Hepatic stellate cell (primary cell): ENCODE measurements at places on chromosomes 2 and 18.

DNA sequence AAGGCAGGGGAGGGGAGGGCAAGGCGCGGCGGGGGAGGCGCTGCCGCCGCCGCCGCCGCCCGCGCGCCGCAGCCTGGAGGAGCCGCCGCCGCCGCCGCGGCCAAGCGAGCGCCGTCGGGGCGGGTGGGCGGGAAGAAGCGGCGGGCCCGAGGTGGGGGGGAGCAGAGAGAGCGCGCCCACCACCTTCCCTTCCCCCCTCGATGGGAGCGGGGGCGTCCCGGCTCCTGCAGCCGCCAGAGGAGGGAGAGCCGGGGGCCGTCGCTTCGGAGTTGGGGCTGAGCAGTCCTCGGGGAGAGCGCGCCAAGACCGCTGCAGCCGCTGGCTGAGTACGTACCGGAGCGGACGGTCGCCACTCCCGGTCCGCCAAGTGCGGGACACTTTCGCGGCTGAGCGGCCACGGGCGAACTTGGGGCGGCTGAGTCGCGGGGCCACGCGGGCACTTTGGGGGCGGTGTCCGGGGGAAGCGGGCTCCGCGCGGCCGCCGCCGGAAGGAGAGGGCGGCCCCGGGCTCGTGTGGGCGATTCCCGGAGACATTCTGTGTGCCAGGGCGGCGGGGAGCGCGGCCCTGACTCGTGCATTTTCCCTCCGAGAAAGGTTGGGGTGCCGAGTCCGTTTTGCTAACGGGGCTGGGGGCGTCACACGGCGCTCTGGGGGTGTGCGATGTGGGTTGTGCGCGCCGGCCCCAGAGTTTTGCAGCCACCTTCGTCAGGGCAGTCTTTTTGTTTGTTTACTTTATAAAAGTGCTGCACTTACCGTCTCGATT is at the start of gene NAB1:
TSS of gene NAB1 (plus strand) at position 49 of the 763 bp plus-strand sequence. CDS start 10,094 bp downstream, outside the sequence.
- DNase-seq, result peak; percentile 62

DNA sequence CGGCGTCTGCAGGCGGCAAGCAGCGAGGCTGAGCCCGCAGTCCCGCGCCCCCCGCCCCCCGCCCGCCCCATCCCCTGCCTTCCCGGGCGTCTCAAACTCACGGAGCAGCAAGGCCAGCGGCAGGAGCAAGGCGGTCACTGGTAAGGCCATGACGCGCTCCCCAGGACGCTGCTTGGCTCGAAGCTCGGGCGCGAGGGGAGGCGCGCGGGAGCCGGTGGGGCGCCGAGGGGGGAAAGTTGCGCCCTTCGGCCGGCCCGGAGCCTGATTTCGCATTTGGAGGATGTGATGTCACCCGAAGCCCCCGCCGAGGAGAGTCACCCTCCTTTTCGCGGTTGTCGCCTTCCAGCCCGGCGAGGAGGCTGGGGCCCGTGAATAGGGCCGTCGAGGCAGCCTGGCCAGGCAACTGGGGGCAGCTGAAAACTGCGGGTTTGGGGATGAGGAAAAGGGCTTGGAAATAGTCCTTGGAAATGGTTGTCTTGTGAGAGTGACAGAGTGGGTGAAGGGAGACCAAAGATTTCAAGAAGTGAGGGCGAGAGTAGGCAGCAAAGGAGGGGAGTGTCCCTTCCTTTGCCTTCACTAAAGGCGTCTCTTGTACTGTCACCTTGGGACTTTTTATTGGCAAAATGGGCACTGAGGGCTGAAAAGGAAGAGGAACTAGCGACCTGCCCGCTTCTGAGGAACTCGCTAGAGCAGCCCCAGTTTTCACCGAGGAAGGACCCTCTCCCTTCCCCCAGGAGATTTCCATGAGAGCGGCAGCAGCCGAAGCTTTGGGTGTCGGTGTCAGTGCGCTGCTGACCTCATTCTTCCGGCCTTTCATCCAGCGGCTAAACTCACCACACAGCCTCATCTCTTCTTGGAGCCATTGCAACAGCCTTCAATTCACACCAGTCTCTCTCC is at the start of gene CD8A:
TSS of gene CD8A (minus strand) at position 238 of the 897 bp plus-strand sequence. CDS start at position 150, 88 bp downstream.
- DNase-seq, result no peak

DNA sequence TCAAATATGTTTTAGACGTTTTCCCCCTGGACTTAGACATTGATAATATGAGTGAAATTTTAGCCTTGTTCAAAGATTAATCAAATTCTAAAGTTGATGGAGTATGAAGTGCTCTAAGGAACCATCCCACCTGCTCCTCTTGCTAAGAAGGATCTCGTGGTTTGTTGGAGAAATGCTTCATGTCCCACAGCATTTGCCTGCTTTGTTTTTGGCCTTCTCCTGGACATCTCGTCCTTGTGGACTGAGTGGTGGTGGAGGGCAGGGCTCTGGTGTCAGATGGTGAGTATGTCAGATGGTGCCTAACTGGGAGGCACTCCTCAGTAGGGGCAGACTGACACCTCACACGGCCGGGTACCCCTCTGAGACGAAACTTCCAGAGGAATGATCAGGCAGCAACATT is 39.7 kb upstream of the KCNE4 start:
- DNase-seq, result no peak

DNA sequence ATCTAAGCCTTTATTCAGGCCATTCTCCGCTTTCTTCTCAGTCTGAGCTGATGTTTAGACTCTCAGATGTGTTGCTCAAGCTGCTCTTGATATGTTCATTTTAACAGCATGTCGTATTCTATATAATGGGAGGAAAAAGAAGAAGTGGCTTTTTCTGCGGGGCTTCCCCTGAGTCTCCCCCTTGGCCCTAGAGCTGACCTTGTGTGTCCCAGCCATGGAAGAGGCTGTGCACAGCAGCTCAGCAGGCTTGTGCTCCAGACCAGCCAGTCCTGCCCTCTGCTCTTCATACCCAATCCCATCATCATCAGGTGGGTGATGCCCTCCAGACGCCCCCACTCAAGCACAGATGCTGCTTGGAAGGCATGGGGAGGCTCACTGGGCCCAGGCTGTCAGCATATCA is 155.1 kb upstream of the CELF4 start:
- no peak for DNase-seq

DNA sequence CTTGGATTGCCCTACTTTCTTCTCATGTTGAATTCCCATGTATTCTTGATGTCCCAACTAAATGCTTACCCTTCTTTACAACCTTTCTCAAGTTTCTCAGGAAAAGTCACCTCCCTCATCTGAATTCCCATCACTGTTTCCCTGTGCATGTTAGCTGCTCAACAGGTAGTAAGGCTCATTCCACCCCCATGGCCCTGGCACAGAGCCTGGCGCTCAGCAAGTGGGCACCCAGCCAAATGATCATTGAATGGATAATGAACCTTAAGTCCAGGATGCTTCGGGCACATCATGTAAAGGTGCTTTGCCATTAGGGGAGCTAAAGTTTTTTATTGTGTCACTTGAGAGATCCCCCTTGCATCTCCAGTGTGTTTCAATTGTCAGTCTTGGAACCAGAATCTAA is 124.0 kb downstream of the PKP4 start:
- DNase-seq, result no peak

DNA sequence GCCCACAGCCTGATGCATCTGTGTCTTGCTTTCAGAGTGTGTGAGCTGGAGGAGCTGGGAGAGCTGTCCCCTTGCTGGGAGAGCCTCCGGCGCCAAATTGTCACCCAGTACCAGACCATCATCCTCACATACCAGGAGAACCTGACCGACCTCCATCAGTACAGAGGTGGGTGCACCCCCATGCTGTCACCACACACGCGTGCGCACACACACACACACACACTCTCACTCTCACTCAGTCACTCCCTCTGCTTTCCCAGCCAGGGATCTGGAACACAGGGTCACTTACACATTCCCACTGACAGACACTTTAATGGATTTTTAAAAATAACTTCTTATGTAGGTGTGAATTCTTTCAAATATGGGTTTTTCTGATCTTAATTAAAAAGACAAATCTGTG is 64.5 kb downstream of the COA5 start:
- DNase-seq, result no peak

DNA sequence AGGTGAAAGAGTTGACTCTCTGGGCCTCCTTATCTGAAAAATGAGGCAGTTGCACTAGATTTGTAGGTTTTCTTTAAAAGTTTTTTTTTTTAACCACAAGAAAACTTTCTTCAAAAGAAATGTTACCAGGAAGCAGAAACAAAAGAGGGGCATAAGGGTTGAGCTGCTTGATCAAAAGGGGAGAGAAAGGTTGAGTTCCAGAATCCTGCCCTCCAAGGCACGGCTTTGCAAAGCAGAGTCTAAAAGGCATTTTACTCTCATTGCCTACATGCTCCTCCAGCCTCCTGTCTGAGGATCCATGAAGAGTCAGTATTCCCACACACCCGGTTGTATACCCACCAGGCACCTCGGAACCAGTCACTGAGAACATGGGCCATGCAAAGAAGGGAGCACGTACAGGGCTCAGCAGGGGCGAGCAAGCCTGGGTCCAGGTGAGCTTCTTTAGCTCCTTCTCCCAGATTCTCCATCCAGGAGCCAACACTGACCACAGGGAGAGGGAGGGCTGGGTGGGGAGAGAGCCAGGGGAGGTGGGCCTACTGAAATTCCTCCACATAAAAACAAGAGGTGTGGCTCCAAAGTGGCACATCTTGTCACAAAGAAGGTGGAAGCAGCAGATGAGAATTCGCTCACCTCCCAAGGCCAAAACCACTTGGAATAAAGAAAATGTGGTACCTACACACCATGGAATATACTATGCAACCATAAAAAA is 116.0 kb upstream of the EPC2 start:
- no peak for DNase-seq

DNA sequence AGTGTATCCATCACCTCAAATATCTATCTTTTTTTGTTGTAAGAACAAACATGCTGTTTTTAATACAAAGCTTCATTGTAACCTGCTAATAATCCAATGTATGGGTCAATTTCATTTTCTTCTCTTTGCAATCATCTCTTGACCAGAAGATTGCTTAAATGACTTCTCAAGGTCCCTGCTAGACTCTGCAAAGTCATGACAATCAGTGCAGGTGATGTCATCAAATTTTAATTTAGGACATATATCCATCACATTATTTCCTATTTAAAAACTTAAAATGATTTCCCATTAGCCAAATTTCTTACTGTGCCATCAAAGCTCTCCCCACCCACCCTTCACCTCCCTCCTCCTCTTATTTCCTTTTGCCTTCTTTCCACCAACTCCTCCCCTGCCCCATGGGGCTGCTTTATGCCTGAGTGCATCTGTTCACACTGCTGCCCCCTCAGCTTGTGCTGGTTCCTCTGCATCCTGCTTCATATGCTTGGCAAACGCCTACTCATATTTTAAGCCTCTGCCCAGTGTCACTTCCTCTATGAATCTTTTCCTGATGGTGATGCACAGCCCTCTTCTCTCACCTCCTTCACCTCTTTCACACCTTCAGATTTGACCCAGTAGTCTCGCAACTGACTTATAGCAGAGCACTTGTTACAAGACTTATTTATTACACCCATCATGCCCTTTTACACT is 20.3 kb downstream of the PLEK start:
- no peak for DNase-seq
